NCI-H1436 treated with DMSO at 0.1 percent for 48 hours (cell line): ENCODE measurements at places on chromosomes 1 and 21.

DNA sequence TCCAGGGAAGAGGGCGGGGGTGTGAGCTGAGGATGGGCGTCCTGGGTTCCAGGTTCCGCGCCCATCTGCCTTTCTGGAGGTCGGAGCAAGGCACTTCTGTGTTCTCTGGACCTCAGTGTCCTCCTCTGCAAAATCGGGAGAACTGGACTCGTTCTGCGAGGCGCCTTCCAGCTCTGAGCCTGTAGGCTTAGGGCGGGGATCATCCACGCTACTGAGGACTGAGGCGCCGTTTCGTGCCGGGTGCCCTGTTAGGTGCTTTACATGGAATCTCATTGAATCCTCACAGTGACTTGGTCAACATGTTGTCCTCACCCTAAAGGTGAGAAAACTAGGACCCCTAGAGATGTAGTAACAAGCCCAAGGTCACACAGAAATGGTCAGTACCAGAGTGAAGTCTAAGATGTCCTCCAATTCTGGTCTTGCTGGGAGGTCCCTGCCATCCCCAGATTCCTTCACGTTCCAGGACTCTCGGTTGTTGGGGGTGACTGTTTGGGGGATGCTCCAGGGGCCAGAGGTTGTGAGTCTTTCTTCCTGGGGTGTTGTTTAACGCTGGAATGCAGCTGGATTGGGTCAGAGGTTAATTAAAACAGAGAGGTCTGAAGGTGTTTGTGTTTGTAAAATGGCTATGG is 677 bp downstream of the PRKAA2 start:
- no peak for DNase-seq

GRCh38 chr21:42414928-42415769 is 11.4 kb downstream of the UBASH3A start:
- no peak for DNase-seq

DNA sequence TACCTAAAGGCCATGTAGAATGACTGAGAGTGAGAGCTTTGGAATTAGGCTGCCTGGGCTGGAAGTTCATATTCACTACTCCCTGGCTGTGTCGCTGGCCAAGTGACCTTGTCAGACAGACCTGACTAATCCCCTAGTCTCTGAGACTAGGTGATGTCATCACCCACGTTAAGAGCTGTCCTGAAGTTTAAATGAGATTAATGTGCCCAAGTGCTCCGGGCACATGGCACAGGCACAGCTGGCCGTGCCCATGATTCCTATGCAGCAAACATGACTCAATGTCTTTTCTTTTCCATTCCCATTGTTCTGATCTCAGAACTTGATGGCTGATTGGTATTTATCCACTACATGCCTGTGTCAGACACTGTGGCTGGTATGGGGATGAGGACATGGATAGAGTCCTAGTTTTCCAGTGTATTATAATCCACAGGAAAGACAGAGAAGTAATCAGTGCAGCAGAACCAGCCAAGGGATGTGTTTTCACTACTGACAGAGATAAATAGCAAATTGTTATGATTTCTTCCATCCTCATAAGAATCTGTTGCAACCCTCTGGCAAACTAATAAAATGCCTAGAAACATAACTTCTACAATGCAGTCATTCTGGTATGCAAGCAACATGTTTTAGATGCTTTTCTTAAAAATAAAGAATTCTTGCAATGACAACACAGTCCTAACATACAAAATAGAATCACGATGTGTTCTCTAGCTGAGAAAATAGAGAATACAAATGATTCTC is 180.9 kb downstream of the PCP4 start:
- no peak for DNase-seq

DNA sequence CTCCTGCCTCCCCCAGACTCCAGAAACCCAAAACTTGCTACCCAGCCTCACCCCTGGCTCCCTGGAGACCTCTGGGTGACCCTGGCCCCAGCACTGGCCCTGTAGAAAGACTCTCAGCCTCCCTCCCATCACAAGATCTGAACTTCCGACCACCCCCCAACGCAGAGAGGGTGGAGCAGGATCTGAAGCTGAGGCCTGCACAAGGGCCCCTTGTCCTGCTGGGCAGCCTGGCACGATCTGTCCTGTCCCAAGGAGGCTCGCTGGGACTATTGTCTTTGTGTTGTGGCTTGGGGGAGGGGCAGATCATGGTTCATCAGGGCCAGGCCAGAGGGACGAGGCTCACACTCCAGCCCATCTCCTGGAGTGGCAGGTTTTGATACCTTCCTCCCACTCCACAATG is 20.0 kb downstream of the PHLDA3 start:
- DNase-seq, result no peak
